Transverse colon (tissue), 4 donors: ENCODE measurements at places on chromosomes 6 and 20. TPM values are rescaled to one million over a fixed set of nuclear protein-coding genes. Genes with fewer than 3 reads are reported as not detected.
A peak's percentile ranks its signal among the peaks of the same experiment; 100 is the strongest.

- DNase-seq = no peak
Observed at GRCh38 chr6:68059261-68059660, 575.8 kb upstream of the ADGRB3 start.

- no peak for DNase-seq
Observed at GRCh38 chr6:89873721-89874120, 20.5 kb upstream of the GJA10 start.

DNA sequence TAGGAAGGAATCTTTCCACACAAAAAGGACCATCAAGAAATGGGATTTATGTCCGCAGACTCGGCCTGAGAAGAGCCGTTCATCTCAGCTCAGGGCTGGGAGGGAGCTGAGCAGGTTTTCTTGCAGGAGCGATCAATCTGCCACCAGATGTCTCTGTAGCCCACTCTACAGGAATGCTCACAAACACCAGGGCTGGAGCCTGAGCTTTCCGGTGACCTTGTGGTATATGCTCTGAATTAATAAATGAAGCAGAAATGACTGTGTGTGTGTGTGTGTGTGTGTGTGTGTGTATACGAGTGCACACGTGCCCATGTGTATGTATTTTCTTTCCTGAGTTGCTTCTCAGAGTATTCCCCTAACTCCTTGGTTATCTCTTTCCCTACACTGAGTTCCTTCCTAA is 12.0 kb downstream of the CD83 start:
- DNase-seq = peak; percentile 60

PKIB gene
- 163 TPM for total RNA-seq

GRCh38 chr6:741410-742339 is 48.7 kb upstream of the EXOC2 start:
- DNase-seq = no peak

GRM1 gene
- not detected for total RNA-seq

- DNase-seq = no peak
Observed at GRCh38 chr20:44478206-44478605, 2.5 kb downstream of the TTPAL start.

GRCh38 chr6:146904596-146904995 is 299.6 kb upstream of the STXBP5 start:
- DNase-seq = no peak

ZMYND8 gene
- total RNA-seq = 64.9 TPM

- no peak for DNase-seq
Observed at GRCh38 chr6:167238694-167239467, 52.2 kb upstream of the UNC93A start.

DNA sequence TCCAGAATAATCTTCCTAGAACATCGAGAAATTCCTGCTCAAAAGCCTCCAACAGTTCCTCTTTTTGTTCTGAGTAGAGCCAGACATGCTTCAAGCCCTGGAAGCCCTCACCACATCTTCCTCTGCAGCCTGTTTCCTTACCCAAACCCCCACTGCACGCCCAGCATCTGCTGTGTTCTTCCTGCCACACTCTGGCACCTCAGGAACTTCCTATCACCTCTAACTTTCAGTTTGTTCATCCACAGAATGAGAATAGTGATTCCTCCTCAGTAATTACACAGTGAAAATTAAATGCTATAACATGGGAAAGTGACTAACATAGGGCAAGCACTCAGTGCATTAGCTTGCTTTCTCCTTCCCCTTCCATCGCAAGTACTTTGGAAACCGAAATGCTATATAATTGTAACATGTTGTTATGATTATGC is 26.3 kb downstream of the C6orf89 start:
- no peak for DNase-seq

DNA sequence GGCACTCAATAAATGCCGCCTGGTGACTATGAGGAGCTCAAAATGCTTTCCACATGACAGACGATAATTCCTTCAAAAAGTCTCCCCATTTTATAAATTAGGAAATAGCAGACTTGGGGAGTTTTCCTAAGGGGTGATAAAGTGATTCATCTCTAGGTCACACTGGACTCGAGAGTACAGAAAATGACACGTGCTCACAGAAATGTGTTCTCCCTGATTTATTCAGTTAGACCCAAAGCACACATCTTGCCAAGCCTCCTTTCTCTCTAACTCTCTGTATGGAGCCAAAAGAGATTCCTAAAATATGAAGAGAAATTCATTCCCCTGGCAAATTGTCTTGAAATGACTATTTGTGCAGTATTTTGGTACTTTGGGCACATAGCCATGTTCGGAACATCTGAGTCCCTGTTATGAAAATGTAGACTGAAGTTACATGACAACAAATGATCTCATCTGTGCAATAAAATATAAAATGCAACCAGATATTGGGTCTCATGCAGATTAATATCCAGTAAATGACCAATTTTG is 381.1 kb downstream of the TFAP2B start:
- DNase-seq = no peak

DNA sequence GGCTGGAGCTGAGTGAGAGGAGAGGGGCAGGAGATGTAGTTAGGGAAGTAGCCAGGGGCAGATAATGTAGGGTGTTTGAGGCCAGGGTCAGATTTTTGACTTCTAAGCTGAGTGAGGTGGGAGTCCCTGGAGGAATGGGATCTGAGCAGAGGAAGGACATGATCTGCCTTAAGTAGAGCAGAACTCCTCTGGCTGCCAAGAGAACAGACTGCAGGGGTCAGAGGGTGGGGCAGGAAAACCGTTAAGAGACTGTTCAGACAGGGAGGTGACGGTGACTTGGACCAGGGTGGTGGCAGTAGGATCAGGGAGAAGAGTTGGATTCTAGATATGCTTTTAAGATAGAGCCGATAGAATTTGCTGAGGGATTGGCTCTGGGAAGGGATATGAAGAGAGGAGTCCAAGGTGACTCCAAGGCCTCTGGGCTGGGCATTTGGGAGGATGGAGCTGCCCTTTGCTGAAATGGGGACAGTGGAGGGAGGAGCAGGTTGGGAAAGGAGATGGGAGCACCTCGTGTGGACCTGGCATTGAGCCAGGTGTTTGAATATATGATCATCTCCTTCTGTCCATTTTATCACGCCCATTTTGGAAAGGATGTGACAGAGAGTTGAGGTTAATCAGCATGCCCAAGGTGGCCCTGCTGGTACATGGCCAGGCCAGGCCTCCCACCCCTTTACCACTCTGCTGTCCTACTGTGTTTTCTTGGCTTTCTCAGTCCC is 18.8 kb downstream of the EYA2 start:
- DNase-seq = no peak

DNA sequence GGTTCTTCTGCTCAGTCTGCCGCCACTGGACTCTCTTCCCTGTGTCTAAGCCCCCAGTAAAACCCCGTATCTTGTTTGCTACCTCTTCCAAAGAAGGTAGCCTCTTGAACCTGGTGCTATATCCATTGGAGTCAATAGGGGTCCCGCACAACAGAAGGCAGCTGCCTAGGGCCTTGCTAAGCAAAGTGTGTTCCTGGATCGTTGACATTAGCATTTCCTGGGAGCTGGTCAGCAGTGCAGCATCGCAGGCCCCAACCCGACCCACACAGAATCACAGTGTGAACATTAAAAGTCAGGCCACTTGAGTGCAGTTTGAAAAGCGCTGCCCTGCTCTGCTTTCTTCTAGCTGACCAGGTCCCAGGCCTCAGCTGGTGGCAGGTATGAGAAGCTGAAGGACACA is 2.9 kb downstream of the ADA start:
- no peak for DNase-seq

DNA sequence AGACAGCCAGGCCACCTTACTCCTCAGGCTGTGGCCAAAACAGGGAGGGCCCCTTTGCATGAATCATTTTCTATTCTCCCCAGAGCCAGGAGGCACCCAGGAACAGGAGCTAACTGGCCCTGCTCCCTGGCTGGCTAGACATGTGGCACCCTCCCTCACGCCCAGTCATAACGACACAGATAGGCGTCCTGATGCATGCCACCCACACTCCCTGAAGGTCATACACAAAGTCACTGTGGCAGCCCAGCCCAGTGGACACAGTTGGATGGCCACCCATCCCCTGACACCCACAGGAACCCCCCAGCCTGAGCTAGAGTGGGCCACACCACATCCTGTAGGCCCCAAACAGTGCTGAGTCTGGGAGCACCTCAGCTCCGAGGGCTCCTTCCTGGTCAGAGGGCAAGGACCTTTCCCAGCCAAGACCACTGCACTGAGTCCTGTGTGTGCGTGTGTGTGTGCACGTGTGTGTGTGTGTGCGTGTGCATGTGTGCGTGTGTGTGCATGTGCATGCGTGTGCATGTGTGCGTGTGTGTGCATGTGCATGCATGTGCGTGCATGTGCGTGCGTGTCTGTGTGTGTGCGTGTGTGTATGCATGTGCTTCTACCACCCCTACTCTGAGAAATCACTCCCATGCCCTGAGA is 21.6 kb downstream of the TFEB start:
- no peak for DNase-seq

SHLD1 gene
- 3.0 TPM for total RNA-seq

BTN3A1 gene
- total RNA-seq = 22.1 TPM

TMEM151B gene
- total RNA-seq = 0.14 TPM

DNA sequence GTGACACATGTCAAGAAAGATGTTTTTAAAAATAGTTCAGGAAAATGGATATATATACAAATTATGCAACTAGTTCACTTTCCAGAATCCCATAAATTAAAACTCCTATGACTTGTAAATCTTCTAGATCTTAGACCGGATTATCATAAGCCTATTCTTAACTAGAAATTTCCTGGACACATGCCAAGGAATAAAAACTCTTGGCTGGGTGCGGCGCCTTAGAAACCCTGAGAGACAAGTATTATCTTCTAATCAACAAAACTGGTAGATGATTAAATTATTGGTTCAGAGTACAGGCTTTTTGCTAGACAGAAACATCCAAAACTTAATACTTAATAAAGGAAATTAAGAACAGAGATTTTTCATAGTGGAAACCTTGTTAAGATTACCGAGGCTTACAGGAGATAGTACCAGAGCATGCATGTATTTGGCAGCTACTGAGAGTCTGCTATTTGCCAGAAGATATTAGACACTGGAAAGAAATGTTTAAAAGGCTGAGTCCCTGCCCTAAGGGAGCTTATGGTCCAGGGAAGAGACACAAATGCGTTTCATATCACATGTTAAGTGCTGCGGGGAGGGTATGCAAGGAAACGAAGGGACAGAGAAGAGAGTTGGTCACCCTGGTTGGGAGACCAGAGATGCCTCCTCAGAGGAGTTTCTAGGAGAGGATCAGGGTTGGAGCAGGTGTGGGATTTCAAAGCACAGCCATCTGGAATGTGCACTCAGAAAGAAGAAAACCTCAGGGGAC is 46.5 kb upstream of the IFNGR1 start:
- no peak for DNase-seq

DNA sequence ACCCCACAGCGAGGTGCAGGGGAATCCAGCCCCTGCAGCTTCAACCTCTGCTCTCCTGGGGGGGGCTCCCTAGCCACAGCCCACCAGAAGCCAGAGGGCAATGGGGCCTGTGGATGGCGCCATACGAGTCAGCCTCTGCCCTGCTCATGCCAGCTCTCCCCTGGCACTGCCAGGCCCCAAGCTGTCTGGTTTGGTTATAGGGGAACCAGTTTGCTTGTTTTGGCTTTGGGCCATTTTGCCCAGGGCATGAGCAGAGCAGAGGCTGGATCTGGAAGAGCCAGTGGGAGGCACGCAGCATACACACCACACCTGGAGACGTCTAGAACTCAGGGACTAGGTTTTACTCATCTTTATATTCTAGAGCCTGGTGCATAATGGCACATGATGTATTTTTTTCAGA is 66.7 kb upstream of the SLC22A16 start:
- no peak for DNase-seq

COL12A1 gene
- total RNA-seq = 45.1 TPM

ACOT13 gene
- total RNA-seq = 6.0 TPM

DNA sequence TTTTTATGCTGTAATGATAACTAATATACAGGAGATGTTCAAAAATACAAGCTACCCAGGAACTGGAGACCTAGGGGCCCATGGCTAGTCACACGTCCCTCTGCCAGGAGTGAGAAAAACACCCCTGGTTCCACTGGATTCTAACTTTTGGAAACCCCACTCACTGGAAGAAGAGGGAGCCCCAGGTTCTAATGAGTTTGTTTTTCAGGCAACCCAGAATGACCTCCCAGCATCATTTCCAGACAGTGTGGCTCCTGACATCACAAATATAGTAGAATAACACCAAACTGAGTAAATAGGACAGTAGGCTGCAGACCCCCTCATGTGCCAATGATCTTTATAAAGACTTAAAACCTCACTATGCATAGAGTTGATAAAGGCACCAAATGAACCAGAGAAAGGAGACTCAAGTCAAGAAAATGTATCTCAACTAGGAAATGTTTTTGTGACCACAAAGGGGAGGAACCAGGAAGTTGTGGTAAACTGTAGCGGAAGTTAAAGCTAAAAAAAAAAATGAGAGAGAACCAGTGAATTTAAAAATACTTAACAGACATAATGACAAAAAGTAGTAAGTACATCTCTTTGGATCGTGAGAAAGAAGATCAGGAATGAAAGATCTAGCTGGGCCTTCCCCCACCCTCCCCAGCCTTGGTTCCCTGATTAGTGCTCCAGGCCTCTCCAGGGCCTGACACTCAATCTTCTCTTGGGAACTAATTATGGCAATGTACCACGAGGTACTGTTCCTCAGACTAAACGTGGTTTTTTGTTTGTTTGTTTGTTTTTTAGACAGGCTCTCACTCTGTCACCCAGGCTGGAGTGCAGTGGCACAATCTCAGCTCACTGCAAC is 19.8 kb downstream of the HLA-E start:
- DNase-seq = no peak

FRK gene
- 24.3 TPM for total RNA-seq

GRCh38 chr20:47789764-47790579 is 4.7 kb upstream of the SULF2 start:
- no peak for DNase-seq

ZBP1 gene
- total RNA-seq = 1.6 TPM

- DNase-seq = no peak
Observed at GRCh38 chr6:4592026-4592425, 184.2 kb upstream of the CDYL start.

SASH1 gene
- 22.4 TPM for total RNA-seq

TNXB gene
- 205 TPM for total RNA-seq

BHLHE23 gene
- total RNA-seq = not detected

DNA sequence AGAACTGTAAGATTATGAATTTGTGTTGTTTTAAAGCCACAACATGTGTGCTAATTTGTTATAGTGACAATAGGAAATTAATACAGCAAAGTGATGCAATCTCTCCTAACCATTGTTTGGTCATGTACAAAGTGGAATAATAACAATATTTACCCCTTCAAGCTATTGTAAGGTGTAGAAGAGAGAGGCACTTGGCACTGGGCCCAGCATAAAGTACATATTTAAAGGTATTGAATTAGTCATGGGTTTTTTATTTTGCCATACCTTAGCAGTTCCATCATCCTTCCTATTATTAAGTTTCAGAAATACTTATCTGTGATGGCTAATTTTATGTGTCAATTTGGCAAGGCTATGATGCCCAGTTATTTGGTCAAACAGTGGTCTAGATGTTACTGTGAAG is 322.4 kb upstream of the TSHZ2 start:
- no peak for DNase-seq

ADGRB3 gene
- 0.96 TPM for total RNA-seq

- no peak for DNase-seq
Observed at GRCh38 chr6:49110916-49111315, 352.1 kb downstream of the MMUT start.

DNA sequence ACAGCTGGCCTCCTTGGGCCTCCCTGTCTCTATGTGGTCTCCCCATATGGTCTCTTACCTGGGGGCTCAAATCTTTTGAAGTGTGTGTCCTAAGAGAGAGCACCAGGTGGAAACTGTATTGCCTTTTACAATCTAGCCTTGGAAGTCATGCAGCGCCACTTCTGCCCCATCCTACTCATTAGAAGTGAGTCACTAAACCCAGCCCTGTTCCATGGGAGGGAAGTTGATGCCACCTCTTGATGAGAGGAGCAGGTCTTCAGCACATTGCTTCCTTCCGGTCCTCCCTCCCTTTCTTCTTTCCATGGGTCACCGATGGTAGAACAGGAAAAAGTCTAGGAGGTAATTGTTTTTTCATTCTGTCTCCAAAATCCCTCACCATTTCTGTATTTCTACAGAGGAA is 156.3 kb downstream of the FOXA2 start:
- DNase-seq = no peak
